Fibroblast of lung (primary cell): ENCODE measurements at places on chromosomes 13 and 19. TPM values are rescaled to one million over a fixed set of nuclear protein-coding genes. Genes with fewer than 3 reads are reported as not detected.

- no peaks in the 10 kb centered on the region for H3K36me3 ChIP-seq
- H3K27me3 ChIP-seq, result no peaks in the 10 kb centered on the region
- DNase-seq, result peak; percentile 19
Measured at GRCh38 chr13:113078902-113079780, 26.4 kb upstream of the F7 start.

GRCh38 chr13:48175185-48175584 lies 57.8 kb upstream of the ITM2B start:
- peaks cover 2% of the 10 kb centered on the region for H3K27me3 ChIP-seq
- no peak overlapping the region for H3K27ac ChIP-seq
- no peaks in the 10 kb centered on the region for H3K4me1 ChIP-seq
- DNase-seq, result no peak
- H3K4me3 ChIP-seq, result no peak overlapping the region

DNA sequence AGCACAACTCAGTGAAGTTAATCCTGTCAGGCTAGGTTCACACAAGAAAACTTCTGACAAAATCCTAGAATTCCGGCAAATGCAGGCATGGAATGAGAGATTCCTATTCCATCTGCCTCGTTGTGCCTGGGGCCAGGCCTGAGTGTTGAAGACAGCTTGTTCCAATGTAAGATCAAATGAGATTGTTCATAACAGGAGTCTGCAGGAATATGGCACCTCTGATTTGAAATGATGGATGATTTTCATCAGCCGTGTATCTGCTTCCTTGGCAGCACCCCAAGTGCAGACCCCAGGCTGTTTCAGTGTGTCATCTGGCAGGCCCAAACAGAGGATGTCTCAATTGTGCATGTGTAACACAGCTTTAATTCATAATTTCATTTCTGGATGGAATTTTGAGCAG lies 35.3 kb upstream of the SACS start:
- no peaks in the 10 kb centered on the region for H3K36me3 ChIP-seq
- no peak for DNase-seq
- H3K27ac ChIP-seq, result peak overlapping the region; percentile 20

- H3K27ac ChIP-seq, result no peak overlapping the region
- H3K27me3 ChIP-seq, result no peaks in the 10 kb centered on the region
- no peaks in the 10 kb centered on the region for H3K4me1 ChIP-seq
- H3K36me3 ChIP-seq, result no peaks in the 10 kb centered on the region
- H3K4me3 ChIP-seq, result no peak overlapping the region
Measured at GRCh38 chr19:47896773-47897172, 10.7 kb upstream of the SULT2A1 start.

- no peaks in the 10 kb centered on the region for H3K27me3 ChIP-seq
- no peaks in the 10 kb centered on the region for H3K36me3 ChIP-seq
- no peak overlapping the region for H3K27ac ChIP-seq
- H3K4me1 ChIP-seq, result no peaks in the 10 kb centered on the region
Measured at GRCh38 chr19:7850000-7850813, 20.2 kb downstream of the EVI5L start.

DNA sequence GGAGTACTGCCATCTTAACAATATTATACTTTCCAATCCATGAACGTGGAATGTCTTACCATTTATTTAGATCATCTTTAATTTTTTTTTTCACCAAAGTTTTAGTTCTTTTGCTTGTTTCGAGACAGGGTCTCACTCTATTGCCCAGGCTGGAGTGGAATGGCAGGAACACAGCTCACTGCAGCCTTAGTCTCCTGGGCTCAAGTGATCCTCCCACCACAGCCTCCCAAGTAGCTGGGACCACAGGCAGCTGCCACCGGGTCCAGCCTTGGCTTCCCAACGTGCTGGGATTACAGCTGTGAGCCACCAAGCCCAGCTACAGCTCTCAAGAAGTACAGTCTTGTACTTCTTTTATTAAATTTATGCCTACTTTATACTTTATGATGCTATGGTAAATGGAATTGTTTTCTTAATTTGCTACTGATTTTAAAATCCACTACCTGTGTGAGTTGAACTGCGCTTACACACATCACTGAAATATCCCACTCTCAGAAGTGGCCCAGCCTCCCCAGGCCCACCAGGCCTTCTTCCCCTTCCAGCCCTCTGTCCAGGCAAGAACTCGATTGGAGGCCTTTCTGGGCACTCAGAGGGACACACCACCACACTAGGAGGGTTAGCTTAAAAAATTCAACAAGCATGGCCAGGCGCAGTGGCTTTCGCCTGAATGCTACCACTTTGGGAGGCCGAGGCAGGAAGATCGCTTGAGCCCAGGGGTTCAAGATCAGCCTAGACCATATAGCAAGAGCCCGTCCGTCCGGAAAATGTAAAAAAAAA lies 1.0 kb upstream of the PGLS start:
- H3K4me3 ChIP-seq, result peak overlapping the region; percentile 86
- H3K4me1 ChIP-seq, result peaks cover 2% of the 10 kb centered on the region
- H3K27ac ChIP-seq, result peak overlapping the region; percentile 96
- peaks cover 2% of the 10 kb centered on the region for H3K36me3 ChIP-seq
- peak; percentile 24 for DNase-seq

DNA sequence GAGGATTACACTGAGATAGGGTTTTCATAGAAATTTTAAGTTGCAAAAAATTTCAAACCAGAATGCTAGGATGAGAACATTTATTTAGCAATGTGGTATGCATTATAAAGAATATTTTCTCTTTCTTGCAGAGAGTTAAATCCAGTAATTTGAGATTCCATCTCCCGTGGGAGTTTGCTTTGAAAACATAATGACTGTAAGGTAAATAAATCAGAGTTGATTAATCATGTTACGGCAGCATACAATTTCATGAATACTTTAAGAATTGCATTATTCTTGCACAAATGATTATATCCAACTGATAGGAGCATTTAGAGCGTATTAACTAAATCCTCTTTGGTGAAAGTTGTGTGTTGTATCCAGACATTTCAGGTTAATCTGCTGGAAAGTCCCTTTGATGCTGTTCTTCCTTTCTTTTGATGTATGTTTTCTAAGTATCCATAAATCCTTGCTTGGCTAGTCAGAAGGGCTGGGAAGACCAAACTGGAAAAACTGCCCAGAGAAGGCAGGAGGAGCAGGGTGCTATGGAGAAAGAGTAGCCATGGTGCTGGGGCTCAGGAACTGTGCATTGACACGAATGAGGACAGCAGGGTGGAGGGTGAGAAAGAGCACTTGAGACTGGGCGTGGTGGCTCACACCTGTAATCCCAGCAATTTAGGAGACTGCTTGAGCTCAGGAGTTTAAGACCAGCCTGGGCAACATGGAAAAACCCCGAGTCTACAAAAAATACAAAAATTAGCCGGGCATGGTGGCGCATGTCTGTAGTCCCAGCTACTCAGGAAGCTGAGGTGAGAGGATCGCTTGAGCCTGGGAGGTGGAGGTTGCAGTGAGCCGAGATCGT lies 4.8 kb upstream of the GJA3 start:
- H3K4me3 ChIP-seq, result no peak overlapping the region
- H3K27me3 ChIP-seq, result peaks cover 10% of the 10 kb centered on the region
- H3K36me3 ChIP-seq, result no peaks in the 10 kb centered on the region
- no peaks in the 10 kb centered on the region for H3K4me1 ChIP-seq
- no peak for DNase-seq

GRCh38 chr13:62704875-62705274 lies 1289.2 kb upstream of the PCDH20 start:
- H3K4me3 ChIP-seq, result no peak overlapping the region
- no peaks in the 10 kb centered on the region for H3K4me1 ChIP-seq
- no peaks in the 10 kb centered on the region for H3K27me3 ChIP-seq
- no peak overlapping the region for H3K27ac ChIP-seq
- DNase-seq, result no peak

GRCh38 chr13:67001363-67001762 lies 228.8 kb downstream of the PCDH9 start:
- H3K4me3 ChIP-seq, result no peak overlapping the region
- no peak overlapping the region for H3K27ac ChIP-seq
- no peaks in the 10 kb centered on the region for H3K36me3 ChIP-seq

DNA sequence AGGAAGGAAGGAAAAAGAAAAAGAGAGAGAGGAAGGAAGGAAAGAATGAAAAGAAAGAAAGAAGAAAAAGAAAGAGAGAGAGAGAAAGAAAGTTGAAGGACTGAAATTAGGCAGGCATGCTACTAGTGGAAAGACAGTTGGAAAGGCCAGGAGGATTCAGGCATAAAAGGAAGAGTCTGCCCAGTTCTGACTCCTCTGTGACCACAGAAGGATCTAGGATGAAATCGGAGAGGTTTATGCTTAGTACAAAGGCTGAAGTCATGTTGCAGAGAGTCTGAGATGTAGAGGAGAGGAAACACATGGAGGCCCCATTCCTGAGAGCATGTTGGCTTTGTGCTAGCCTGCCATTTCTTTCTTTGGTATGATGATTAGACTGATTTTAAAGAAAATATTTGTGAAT lies 246.5 kb upstream of the ARGLU1 start:
- no peaks in the 10 kb centered on the region for H3K27me3 ChIP-seq
- no peaks in the 10 kb centered on the region for H3K36me3 ChIP-seq
- H3K4me3 ChIP-seq, result no peak overlapping the region
- no peaks in the 10 kb centered on the region for H3K4me1 ChIP-seq

DNA sequence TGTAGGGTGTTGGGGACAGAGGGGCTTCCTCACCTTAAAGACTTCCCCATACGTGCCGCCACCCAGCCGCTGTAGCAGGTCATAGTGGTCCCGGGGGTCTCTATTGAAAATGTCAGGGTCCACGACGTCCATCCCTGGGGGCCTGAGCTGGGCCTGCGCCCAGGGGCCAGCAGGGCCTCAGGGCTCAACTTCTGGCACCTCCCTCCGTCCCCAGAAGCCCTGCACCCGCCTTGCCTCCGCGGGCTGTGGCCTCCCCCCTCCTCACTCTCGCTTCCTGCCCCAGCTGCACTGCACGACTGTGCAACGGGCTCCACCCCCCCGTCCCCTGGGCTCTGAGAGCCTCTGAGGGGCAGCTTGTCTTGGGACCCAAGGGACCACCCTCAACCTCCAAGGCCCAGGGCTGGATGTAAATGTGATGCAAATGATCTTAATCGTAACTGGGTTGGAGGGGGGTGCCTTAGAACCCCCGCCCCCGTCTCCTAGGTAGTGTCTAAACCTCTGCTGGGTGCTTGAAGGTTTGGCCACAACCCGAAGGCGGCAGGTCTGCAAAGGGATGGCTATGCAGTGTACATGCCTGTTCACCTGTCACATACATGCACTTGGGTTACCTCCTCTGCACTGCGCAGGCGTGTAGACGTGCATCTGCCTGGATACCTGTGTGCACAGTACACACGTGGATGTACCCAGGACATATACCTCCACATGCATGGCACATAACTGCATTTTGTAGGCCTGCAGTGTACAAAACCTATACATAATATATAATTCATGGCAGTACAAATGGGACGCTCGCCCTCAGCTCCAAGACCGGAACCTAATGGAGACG lies at the start of gene MAP4K1:
Gene MAP4K1, minus strand, starts transcription at position 190 of the 826 bp plus-strand sequence. Its CDS starts 58 bp downstream, at position 132.
- peak within 1 kb of the TSS; percentile 38 for H3K4me3 ChIP-seq
- H3K36me3 ChIP-seq, result peaks cover 9% of the 10 kb centered on the region
- H3K27me3 ChIP-seq, result no peaks in the 10 kb centered on the region
- H3K27ac ChIP-seq, result peak within 1 kb of the TSS; percentile 13

DNA sequence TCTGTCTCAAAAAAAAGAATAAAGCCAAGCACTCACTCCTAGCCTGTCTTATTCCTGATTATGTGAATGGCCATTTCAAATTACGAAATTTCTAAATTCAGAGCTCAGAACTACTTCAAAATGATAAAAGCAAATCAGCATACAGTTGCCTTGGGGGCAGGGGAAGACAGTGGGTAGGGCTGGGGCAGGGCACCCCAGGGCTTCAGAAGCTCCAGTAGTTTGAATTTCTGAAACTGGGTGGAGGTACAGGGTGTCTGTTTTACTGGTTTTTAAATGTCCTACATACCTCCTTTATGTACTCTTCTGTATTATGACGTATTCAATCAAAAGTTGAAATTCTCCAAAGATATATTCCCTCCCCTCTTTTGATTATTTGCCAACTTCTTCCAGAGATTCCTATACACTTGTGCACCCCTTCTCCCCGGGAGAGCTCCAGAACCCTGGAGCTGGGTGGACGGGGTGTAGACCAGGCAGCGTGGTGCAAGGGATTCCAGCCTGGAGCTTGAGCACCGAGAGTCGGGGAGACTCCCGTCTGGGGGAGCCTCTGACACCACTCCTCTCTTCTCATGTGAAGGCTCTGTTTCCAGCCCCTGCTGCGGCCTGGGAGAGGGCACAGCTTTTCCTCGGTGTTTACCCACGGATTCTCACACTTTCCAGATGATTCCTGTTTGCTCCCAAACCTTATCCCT lies 84.7 kb upstream of the GPR183 start:
- H3K27me3 ChIP-seq, result peaks cover 2% of the 10 kb centered on the region
- H3K36me3 ChIP-seq, result no peaks in the 10 kb centered on the region
- no peak for DNase-seq
- H3K27ac ChIP-seq, result no peak overlapping the region
- no peaks in the 10 kb centered on the region for H3K4me1 ChIP-seq

- H3K36me3 ChIP-seq, result no peaks in the 10 kb centered on the region
- H3K4me1 ChIP-seq, result no peaks in the 10 kb centered on the region
- no peaks in the 10 kb centered on the region for H3K27me3 ChIP-seq
Measured at GRCh38 chr13:109568339-109568818, 218.0 kb downstream of the IRS2 start.

GRCh38 chr19:19630426-19630825 lies 2.4 kb upstream of the LPAR2 start:
- no peak overlapping the region for H3K27ac ChIP-seq
- H3K4me3 ChIP-seq, result no peak overlapping the region
- no peak for DNase-seq
- no peaks in the 10 kb centered on the region for H3K4me1 ChIP-seq
- peaks cover 12% of the 10 kb centered on the region for H3K36me3 ChIP-seq
- H3K27me3 ChIP-seq, result no peaks in the 10 kb centered on the region

DNA sequence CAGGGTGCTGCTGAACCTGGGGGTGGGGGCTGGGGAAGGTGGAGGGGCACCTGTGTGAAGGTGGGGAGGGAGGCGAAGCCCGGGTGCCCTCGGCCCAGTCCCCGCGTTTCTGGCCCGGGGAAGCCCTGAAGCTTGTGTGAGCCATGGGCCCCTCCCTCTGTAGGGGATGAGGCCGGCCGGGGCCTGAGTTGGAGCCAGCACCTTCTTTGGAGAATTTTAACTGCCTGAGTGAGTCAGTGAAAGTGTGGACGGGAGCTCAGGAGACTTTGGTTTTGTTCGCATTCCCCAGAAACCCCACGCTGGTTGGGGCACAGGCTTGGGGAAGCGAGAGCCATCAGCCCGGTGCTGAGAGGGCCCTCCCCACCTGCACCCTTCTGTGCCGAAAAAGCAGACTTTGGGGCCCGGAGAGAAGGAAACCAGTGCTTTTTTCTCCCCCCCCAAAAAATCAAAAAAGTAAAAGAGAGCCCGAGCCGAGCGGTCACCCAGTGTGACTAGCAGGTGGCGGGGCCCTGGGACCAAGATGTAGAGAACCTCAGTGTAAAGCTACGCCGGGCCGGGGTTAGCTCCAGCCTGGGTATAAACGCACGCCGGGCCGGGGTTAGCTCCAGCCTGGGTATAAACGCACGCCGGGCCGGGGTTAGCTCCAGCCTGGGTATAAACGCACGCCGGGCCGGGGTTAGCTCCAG lies 45.1 kb downstream of the TMEM255B start:
- H3K4me3 ChIP-seq, result no peak overlapping the region
- no peak overlapping the region for H3K27ac ChIP-seq
- no peaks in the 10 kb centered on the region for H3K27me3 ChIP-seq
- no peak for DNase-seq

GRCh38 chr19:30390356-30390988 lies 18.3 kb downstream of the ZNF536 start:
- no peak overlapping the region for H3K27ac ChIP-seq
- H3K4me3 ChIP-seq, result no peak overlapping the region
- no peaks in the 10 kb centered on the region for H3K36me3 ChIP-seq
- no peaks in the 10 kb centered on the region for H3K27me3 ChIP-seq

PRKCG gene
- not detected in 2 replicates for total RNA-seq

BEST2 gene
- total RNA-seq, result not detected in 2 replicates

MIDN gene
- 13.6 and 18.8 TPM in 2 replicates for total RNA-seq

ZNF723 gene
- not detected in 2 replicates for total RNA-seq

GRIN2D gene
- under 0.01 TPM in 2 replicates for total RNA-seq

IGSF23 gene
- total RNA-seq, result 0.26 and 0.33 TPM in 2 replicates

CYP2F1 gene
- not detected in 2 replicates for total RNA-seq

PSG1 gene
- total RNA-seq, result 0.51 and 1.3 TPM in 2 replicates

TTC9B gene
- not detected in 2 replicates for total RNA-seq

SLITRK1 gene
- not detected in 2 replicates for total RNA-seq
